ENCODE measurements at places on chromosomes 3 and 15. TPM values are rescaled to one million over a fixed set of nuclear protein-coding genes. Genes with fewer than 3 reads are reported as not detected.

Gene THPO
- not detected for total RNA-seq

Gene GPR171
- total RNA-seq, result not detected

Gene SLC6A6
- total RNA-seq, result 12.5 TPM

Gene PLSCR2
- not detected for total RNA-seq

Gene ARL14
- not detected for total RNA-seq

Gene AGBL1
- total RNA-seq, result 3.0 TPM

Gene DNAH12
- 3.5 TPM for total RNA-seq

Gene SPTBN5
- 0.92 TPM for total RNA-seq

Gene MAP1A
- 97.6 TPM for total RNA-seq

Gene SLCO3A1
- total RNA-seq, result 8.8 TPM

Gene SUMF1
- 31.4 TPM for total RNA-seq

Gene EEF1AKMT4
- total RNA-seq, result 0.92 TPM

Gene PLA2G4D
- total RNA-seq, result under 0.01 TPM

Gene TEX55
- total RNA-seq, result not detected

Gene ARRDC4
- 34.4 TPM for total RNA-seq

Gene KCNMB3
- total RNA-seq, result 3.2 TPM

Gene GRAMD2A
- total RNA-seq, result 4.4 TPM

Gene GUCA1C
- not detected for total RNA-seq

Gene GNB4
- total RNA-seq, result 110 TPM

Gene CAMK2N2
- total RNA-seq, result 15.0 TPM

Gene ERICH6
- 0.46 TPM for total RNA-seq

Gene GPR62
- 0.46 TPM for total RNA-seq

Gene PARL
- total RNA-seq, result 26.3 TPM

Gene LMAN1L
- not detected for total RNA-seq

Gene TGM5
- total RNA-seq, result not detected

Gene DOCK3
- 45.0 TPM for total RNA-seq

Gene GPR149
- total RNA-seq, result 22.1 TPM

Gene CLSTN2
- total RNA-seq, result 36.7 TPM

Gene CPOX
- 19.8 TPM for total RNA-seq

Gene HRG
- not detected for total RNA-seq

Gene PATL2
- not detected for total RNA-seq

Gene SLC22A14
- total RNA-seq, result 0.69 TPM

Gene SPATA12
- total RNA-seq, result not detected

Gene GOLGA8J
- 0.23 TPM for total RNA-seq

Gene ZMYND10
- 23.8 TPM for total RNA-seq

Gene PRR23A
- not detected for total RNA-seq

Gene SLC35G2
- 33.0 TPM for total RNA-seq

Gene LMOD3
- total RNA-seq, result 0.23 TPM

Gene CLDN11
- total RNA-seq, result 18.2 TPM

Gene FGD5
- total RNA-seq, result 5.5 TPM

Gene ADAMTS9
- total RNA-seq, result 8.5 TPM

Gene ZIC4
- total RNA-seq, result 38.1 TPM
